ENCODE measurements at places on chromosomes 3 and 15.

- DNase-seq = no peak
Observed at GRCh38 chr3:63662500-63662899, 10.0 kb downstream of the SNTN start.

DNA sequence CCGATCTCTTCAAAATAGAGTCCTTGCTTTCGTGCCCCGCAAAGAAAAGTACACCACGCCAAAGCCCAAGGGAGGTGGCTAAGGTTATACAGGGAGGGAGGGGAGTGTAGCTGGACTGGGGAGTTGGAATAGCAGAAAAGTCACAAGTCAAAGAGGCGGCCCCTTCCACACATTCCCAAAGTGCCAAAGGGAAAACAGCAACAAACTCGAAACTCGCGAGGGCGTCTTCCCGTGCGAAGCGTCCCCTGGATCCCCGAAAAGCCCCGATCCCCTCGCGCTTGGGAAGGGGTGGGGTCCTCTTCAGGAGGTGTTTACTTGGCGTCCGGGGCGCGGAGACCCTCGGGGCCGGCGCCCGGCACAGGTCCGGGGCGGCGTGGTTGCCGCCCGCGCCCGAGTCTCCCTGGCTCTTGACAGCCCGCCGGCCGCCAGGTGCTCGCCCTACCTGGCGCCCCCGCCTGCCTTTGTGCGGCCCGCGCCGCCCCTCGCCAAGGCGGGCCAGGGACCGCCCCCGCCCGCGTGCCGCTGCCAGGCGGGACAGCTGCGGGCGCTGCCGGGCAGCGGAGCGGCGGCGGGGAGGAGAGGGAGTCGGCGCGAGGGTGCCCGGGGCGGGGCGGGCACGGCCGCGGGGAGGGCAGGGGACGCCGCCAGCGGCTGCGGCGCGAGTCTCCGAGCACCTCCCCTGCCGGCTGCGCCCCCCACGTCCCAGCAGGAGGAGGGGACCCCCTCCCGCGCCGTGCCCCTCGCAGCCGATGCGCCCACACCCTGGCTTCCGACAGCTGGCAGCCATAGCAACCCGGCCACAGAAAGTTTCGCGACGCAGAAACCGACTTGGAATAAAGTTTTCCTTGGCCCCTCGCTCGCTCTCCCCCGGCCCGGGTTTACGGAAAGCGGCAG is 966 bp downstream of the MYO1E start:
- DNase-seq = no peak

GRCh38 chr15:66760097-66760967 is 58.3 kb downstream of the SMAD6 start:
- DNase-seq = no peak

DNA sequence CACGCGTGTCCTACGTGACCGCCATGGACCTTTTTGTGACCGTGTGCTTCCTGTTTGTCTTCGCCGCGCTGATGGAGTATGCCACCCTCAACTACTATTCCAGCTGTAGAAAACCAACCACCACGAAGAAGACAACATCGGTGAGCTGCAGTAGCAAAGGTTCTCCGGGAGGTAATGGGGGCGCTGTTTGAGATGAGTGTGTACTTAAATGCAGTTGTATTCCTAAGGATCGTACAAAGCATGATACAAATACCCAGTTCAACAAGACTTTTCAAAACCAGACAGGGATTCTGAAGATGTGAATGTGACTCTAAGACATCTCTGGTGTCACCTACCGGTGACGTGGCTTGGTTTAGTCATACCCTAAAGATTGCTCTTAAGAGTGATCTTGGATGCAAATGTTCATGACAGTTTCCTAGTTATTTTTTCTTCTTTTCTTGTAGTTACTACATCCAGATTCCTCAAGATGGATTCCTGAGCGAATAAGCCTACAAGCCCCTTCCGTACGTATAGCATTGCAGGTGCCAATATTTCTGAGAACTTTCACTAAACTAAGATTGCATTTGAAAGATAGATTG is 556.6 kb downstream of the GABRG3 start:
- no peak for DNase-seq

DNA sequence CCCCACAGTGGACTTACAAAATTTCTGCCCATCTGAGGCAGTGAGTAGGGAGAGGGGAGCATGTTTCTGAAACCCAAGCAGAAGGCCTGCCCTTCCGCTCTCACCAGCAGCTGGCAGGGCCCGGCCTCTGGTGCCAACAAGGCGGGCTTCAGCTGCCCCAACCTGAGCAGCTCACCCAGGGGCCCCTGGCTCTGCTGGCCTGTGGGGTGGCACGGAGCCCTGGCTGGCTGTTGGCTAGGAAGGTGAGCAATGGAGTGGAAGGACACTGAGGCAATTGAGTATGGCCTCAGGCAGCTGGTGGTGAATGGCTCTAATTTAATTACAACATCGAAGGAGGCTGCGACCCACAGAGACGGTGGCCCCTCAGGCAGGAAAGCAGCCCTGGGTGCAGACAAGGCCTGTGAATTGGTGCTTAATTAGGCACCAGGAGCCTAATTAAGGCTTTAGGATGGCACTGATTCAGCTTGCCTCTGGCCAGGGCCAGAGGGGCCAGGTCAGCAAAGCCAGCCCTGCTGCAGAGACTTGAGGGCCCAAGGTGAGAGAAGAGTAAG is 60.9 kb downstream of the ST8SIA2 start:
- DNase-seq = no peak

DNA sequence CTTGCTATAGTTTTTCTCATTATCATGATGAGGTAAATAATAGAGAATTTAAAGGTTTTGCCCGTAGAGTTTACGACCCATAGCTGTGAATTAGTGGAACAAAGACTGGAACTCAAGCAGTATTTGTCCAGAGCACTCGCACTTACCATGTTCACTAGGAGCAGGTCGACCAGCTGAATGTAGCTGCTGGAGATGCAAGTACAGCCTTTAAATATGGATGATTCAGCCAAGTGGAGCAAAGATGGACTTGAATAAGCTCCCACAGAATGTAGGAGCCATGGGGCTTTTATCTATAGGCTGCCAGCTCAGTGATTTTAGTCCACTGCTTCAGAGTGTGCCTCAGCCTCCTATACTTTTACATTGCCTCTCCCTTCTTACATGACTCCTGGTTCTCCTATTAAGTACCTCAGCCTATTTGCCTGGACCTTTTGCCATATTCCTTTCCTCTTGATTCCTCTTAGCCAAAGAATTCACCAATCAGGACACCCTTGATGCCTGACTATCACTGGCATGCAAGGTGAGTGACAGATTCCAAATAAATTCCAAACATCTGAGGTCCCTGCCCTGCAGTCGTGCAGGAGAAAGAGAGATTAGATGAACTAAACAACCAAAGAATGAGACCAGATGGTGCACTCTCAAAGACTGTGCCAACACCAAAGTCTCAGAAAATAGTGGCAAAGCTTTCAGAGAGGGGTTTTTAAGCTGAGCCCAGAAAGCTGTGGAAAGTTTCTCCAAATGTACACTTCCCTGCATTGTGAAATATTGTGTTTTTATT is 3.9 kb downstream of the MKRN3 start:
- no peak for DNase-seq

GRCh38 chr3:189772584-189772983 is 141.4 kb downstream of the TP63 start:
- no peak for DNase-seq

DNA sequence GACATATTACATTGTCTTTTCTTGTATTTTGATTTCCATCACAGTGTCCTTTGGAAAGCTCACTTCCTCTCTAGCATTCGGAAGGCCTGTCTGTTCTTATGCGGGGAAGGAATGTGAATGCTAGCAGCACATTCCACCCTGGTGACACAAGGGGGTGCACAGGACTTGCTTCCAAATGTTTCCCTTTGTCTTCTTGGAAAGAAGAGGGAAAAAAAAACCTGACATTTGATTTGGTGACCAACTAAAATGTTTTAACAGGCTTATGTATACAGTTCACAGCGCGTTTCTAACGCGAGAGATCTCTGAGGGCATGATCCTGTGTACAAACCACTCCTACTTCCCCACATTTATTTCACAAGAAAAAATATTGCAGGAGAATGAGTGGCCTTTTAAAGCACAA is 107.6 kb upstream of the FXR1 start:
- no peak for DNase-seq

GRCh38 chr3:5442106-5442785 is 254.7 kb downstream of the EDEM1 start:
- no peak for DNase-seq

- no peak for DNase-seq
Observed at GRCh38 chr3:112437146-112438022, 61.9 kb downstream of the BTLA start.

DNA sequence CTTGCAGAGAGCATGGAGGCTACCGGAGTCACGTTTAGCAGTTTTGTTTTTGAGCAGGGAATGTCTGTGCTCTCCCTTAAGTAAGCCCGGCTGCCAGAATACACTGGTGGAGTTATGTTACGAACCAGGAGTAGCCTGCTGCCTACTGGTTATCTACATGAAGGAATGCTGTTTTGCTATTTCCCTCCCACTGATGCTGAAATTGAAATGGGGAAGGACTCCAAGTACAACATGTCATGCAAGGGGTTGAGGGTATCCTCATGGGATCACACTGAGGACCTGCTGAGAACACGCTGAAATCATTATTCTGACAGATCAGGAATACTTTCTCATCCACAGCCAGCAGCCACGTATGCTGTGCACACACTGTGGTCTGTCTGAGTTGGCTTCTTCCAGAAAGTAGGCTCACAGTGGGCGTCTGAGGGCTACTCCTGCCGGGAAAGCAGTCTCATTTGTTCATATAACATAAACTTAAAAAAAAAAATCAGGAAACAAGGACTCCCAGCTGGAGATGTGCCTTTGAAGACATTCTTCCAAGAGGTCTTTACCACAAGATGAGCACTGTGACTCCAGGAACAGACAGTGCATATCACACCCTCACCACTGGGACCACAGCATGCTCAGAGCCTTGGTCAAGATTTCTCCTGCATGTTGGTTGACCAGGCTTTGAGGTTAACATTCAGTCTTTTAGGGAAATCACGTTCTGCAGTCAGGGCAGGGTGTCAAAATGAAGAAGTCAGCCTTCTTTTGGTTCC is 300.4 kb upstream of the RASGRP1 start:
- no peak for DNase-seq

- peak; percentile 70 for DNase-seq
Observed at GRCh38 chr15:56243163-56244037, at the start of gene RFX7. Gene RFX7 (minus strand): TSS chr15:56243879. CDS start chr15:56243285, 594 bp downstream.

DNA sequence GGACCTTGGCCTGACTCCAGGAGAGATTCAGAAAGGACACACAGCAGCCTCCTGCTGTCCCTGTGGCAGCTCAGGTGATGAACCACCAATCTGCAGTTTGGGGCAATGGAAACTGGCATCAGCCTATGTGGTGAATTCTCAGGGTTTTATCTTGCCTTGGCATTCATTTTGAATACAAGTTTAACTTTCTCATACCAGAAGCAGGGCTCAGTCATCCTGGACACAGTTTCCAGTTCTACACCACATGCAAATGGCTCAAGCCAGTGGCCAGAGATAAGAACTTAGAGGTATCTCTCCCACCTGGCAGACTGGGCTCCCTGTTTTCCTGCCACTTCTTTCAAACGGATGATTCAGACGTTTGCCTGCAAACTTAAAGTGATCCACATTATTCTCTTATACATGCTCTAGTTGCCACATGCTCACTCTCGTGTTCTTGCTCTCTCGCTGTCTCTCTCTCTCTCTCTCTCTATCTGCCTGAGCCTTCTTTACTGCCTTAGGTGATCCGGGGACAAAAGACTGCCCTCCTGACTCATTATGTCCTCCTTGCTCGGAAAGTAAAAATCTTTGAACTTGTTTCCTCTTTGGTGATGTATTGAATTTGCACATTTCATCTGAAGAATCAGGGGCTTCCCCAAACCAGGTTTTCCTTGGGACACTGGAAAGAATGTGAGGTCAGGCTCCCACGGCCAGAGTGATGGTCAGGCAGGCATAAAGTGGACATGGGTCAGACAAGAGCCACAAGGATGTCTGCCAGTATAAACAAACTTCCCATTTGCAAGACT is 99.6 kb upstream of the STT3B start:
- DNase-seq = no peak

DNA sequence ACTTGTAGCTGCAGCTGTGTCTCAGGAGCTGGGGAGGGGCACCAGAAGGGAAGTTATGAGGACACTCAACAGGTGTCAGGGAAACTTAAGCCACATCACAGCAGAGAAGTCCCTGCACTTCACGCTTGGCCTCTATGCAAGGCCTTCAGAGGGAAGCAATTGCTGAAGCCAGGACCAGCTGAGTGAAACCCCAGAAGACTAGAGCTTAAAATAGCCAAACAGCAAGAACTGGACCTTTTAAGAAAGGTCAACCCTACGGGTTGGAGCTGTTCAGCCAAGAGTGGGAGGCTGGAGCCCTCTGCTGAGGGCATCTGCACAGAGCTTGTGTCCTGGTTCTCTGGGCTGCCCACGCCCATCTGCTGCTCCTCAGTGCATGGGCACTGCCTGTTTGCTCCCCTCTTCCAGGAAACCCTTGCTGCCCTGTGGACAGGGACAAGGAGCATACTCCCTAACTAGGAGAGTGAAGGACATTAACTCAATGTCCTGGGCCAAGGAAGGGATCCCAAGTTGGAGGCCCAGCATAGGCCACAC is 3.9 kb upstream of the GRAMD2A start:
- DNase-seq = no peak

DNA sequence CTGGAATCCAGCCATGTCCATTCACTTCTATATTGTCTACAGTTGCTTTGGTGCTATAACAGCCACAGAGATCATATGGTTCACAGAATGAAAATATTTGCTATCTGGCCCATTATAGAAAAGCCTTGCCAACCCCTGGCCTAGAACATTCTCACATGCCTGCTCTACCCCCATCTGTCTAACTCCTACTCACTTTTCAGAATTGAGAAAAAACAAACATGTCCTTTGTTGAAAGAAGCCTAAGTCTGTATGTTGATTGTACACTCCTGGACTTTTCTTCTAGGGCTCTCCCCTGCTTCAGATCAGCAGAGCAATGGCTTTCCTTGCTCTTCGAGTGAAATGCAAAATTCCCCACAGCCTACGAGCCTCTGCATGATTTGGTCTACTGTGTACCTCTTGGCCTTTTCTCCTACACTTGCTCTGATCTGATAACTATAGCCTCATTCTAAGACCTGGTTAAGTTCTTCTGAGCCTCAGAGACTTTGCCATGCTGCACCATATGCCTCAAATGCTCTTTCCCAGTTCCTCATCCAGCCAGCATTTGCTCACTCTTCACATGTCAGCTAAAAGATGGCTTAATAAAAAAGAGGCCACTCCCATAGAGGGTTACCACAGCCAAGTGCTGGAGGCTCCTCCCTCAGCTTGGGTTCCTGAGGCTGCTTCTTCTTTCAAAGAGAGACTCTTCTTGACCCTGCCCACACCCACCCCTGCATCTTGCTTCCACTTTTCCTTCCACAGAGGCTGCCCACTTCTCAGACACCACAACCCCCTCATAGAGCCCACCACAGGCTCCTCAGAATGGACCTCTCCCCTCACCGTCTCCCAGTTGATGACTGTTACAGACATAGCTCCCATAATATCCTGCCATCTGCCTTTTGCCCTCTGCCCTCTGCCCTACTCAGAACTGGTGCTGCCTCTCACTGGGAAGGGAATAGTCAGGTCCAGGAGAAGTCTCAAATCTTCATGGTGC is 22.9 kb upstream of the DCLK3 start:
- no peak for DNase-seq

- DNase-seq = no peak
Observed at GRCh38 chr3:195109098-195109657, 161.8 kb downstream of the XXYLT1 start.

- DNase-seq = no peak
Observed at GRCh38 chr15:36313021-36313420, 266.4 kb upstream of the CDIN1 start.

All from activated CD4-positive, alpha-beta T cell treated with anti-CD3 and anti-CD28 coated beads, Interleukin-2, amount 50 U/mL, for 4 hours (primary cell).